Myocyte (in vitro differentiated cells): ENCODE measurements at places on chromosomes 5 and 9.
A peak's percentile ranks its signal among the peaks of the same experiment; 100 is the strongest.

GRCh38 chr5:95274011-95274410, 10.9 kb downstream of the MCTP1 start:
- DNase-seq, result no peak

DNA sequence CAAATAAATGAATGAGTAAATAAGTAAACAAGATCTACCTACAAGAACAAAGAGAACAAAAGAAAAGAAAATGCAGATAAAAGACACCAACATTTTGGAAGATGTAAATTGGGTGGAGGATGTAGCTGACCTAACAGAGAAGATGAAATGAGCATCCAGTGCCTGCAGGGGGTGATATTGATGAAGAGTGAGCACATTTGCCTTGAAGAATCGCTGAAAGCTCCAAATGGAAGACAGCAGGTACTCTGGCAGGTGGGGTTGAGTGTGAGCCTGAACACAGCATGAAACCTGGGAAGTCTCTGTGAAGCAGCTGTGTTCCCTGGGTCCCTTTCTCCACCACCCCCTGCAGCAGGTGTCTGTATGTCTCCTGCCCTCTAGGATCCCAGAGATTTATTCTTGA, 125.6 kb downstream of the NXNL2 start:
- DNase-seq, result no peak

GRCh38 chr9:18891946-18892670, 140.9 kb downstream of the SAXO1 start:
- no peak for DNase-seq

DNA sequence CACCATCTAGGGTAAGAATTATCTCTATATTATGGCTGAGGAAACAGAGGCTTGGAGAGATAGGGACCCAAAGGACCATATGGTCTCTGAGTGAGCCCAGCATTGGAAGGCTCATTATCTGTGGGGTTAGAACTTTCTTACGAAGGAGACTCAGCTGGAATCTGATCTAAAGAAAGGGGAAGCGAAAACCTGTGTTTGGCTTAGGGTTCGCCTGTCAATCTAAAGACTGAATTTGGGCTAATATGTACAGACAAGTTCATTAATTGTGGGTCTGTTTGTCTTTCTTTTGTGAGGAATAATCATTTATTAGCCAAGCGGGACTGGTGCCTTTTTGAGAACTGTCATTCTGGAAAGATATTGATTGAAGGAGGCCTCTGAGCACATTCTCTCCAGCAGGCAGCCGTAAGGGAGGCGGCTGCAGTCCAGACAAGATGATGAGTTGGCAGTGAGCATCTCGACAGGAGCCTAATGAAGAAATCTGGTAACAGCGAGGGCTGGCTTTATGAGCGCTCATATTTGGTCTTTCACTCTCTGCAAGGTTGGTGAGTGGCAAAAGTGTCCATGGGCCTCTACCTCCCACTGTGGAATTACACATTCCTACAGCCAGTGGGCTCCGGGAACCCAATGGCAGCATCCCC, 104.2 kb upstream of the GPR151 start:
- no peak for DNase-seq

DNA sequence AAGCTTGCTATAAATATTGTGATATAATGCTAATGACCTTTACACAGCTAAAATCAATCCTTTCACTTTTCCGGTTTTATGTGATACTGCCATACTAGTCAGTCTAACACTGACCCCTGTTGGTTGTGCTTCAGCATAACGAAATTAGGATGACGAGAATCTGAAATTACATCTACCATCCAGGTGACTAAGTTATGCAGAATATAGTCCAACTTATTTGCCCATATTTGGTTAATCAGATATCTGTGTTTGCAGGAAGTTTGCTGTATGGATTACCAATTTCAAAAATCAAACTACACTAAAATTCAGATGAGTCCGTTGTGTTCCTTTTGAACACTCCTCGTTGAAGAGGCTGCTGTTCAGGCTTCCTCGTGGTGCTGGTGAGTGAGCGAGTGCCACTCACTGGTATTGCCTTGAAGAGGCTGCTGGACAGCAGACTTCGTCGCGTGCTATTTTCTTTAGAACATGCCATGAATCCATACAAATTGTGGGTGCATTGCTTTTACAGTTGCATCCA, 32.5 kb downstream of the TENT4A start:
- peak; percentile 61 for DNase-seq

DNA sequence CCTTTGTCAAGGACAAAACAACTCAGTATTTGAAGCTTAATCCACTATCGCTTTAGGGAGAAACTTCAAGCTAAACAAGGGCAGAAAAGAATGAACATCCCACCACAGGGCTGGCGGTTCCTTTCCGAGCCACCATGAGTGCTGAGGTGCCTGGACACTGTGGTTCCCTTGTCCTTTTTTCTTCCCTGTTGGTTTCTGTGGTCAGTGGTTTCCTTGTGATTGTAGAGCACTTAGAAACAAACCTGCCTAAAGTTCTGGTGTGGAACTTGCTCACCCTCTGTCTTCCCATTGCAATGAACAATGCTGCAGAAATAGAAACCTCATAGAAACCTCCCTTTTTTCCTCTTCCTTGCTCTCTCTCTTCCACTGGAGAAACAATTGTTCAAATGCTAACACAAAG, 79.3 kb upstream of the TBC1D2 start:
- no peak for DNase-seq

DNA sequence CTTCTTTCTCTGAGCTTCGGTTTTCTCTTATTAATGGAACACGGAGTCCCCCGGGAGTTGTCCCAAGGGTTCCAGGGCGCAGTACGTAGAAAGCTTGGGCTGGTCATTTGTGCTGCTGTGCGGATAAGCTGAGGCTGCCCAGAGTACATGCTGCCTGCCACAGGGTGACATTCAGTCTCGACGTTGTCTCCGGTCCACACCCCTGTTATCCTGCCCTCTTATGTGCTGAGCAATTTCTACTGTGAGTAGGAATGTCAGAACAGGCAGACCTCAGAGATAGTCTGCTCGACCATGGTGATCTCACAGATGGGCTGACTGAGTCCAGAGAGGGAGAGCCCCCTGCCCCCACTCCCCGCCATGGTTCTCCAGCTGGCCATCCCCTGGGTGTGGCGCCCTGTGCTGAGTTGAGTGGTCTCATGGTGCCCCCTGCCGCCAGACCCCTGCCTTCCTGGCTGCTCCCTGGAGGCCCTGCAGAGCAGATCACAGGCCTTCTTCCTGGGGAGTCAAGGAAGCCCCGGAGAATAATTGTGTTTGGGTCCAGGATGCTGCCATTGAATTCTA, 124.0 kb downstream of the RGS3 start:
- peak; percentile 45 for DNase-seq
